ENCODE measurements at places on chromosomes 3 and 15. TPM values are rescaled to one million over a fixed set of nuclear protein-coding genes. Genes with fewer than 3 reads are reported as not detected.

Gene COL6A5
- total RNA-seq = not detected

Gene UCN2
- total RNA-seq = not detected

Gene LAMB2
- not detected for total RNA-seq

Gene CPA3
- total RNA-seq = not detected

Gene STRIT1
- not detected for total RNA-seq

Gene CFAP100
- not detected for total RNA-seq

Gene GOLGA8M
- 1.1 TPM for total RNA-seq

Gene NANOGP8
- not detected for total RNA-seq

Gene CRYGS
- total RNA-seq = 4.3 TPM

Gene SIDT1
- 19.7 TPM for total RNA-seq

Gene KLHL6
- total RNA-seq = 51.0 TPM

Gene ZPLD1
- not detected for total RNA-seq

Gene C3orf49
- total RNA-seq = not detected

Gene FOXB1
- total RNA-seq = 0.75 TPM

Gene TRANK1
- 72.4 TPM for total RNA-seq

Gene CLEC3B
- total RNA-seq = 0.33 TPM

Gene TMEM207
- not detected for total RNA-seq

Gene STAC
- not detected for total RNA-seq

Gene RPN1
- total RNA-seq = 146 TPM

Gene SPRED1
- 0.29 TPM for total RNA-seq

Gene VPS33B
- total RNA-seq = 18.4 TPM

Gene CYP8B1
- not detected for total RNA-seq

Gene CYP19A1
- not detected for total RNA-seq

Gene SHQ1
- total RNA-seq = 21.7 TPM

Gene WNT5A
- total RNA-seq = not detected

Gene THSD4
- not detected for total RNA-seq

Gene HHLA2
- total RNA-seq = 15.7 TPM

Gene ZKSCAN7
- total RNA-seq = 0.77 TPM

Gene PCLAF
- 88.6 TPM for total RNA-seq

Gene STARD9
- 10.4 TPM for total RNA-seq

Gene GRAMD2A
- total RNA-seq = not detected

Gene FBXL22
- 0.77 TPM for total RNA-seq

Gene TPRG1
- total RNA-seq = 0.20 TPM

Gene NR1I2
- total RNA-seq = 0.17 TPM

Gene ZBED2
- total RNA-seq = 2.3 TPM

Gene SATB1
- 346 TPM for total RNA-seq

Gene GUCA1C
- total RNA-seq = not detected

Gene REC114
- not detected for total RNA-seq

Gene CPN2
- not detected for total RNA-seq

Gene DNAJA4
- total RNA-seq = 24.2 TPM

Gene SI
- total RNA-seq = not detected

Gene ITGB5
- not detected for total RNA-seq

Gene ALDH1A2
- total RNA-seq = not detected

Gene FOXL2NB
- not detected for total RNA-seq

Gene THRB
- total RNA-seq = not detected

Gene UROC1
- total RNA-seq = not detected

Gene GP5
- total RNA-seq = 4.9 TPM

Gene ERC2
- total RNA-seq = not detected

Gene TEX264
- 93.0 TPM for total RNA-seq

Gene PLA2G4D
- not detected for total RNA-seq

Gene CFAP161
- total RNA-seq = not detected

Gene MFSD1
- 32.5 TPM for total RNA-seq

Gene ITIH4
- 16.5 TPM for total RNA-seq

Gene SENP8
- total RNA-seq = 1.4 TPM

Gene ZDHHC19
- total RNA-seq = not detected

Gene DAPK2
- 0.33 TPM for total RNA-seq

Gene TGFBR2
- total RNA-seq = 86.6 TPM
